Activated CD4-positive, alpha-beta T cell treated with anti-CD3 and anti-CD28 coated beads, Interleukin-2, amount 10 ng/mL, durations not matched to agents 7 days and 5 days (primary cell): ENCODE measurements at places on chromosomes 1 and 21. TPM values are rescaled to one million over a fixed set of nuclear protein-coding genes. Genes with fewer than 3 reads are reported as not detected.

DNA sequence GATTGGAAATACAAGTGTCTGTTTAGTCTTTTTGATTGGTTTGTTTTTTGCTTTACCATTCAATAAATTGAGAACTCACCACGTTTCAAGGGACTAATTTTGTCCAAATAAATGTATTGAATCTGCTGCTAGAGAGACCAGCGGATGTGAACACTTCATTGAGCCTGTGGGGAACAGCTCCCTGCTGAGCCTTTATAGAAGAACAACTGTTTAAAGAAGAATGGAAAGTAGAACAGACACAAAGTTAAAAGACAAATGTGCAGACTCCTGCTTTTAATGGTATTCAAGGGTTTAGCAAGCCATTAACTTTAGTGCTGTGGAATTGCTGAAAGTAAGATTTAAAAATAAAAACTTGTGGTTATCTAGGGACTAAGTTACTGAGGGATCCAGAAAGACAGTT lies 817.7 kb upstream of the B3GALT2 start:
- no peak for DNase-seq

DNA sequence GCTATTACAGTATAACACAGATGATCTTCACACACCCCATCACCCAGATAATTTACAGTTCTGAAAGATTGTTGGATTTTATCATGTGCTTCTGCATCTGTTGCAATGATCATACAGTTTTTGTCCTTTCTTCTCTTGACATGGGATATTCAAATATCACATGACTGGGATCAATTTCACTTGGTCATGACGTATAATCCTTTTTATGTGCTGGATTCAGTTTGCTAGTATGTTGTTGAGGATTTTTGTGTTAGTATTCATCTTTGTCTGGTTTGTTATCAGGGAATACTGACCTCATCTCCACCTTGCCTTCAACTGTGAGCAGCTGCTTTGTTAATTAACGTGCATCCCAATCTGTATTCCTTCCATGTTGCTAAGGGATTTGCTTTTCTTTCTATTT lies 44.7 kb upstream of the DISC1 start:
- no peak for DNase-seq

DNA sequence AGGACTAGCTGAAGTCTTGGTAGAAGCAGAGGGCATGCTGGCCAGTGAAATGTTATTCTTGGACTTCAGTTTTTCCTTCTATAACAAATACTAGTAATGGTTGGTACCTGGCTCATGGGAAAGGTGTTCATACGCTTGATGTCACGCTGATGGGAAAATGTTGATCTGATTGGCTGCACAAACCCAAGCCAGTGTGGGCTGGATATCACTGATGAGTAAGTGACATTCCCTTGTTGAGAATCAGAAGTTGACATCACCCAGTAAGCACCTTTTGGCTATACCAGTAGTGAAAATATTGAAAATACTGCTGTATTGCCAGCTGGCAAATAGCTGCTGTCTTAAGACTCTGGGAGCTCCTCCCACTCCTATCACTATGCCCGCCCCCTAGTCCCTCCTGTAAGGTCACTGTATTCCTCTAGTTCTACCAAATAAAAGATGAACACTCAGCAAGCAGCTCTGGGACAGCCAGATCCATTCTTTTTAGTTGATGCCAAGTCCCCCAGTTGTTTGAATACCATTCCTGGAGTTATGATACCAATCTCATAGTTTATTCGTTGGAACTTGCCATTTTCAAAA lies 168.2 kb downstream of the GRIK1 start:
- DNase-seq = no peak

- no peak for DNase-seq
These were observed 3.9 kb upstream of the SLC27A3 start for GRCh38 chr1:153771261-153771660.

DNA sequence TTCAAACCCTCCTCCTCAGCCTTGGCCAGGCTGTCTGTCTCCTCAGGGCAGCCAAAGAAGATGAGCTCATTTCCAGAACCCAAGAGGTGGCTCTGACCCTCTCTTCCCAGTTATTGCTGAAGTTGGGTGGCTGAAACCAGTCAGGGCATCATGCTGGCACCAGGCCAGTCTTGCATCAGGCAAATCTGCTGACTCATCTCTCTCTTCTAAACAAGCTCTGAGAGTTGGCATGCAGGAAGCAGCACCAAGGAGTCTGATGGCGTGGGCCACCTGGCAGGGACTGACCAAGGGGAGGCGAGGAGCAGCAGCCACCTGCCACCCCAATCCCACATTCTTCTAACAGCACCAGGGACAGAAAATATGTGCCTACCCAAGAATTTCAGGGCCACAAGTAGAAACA lies 104.8 kb upstream of the ATP1A1 start:
- DNase-seq = no peak

DNA sequence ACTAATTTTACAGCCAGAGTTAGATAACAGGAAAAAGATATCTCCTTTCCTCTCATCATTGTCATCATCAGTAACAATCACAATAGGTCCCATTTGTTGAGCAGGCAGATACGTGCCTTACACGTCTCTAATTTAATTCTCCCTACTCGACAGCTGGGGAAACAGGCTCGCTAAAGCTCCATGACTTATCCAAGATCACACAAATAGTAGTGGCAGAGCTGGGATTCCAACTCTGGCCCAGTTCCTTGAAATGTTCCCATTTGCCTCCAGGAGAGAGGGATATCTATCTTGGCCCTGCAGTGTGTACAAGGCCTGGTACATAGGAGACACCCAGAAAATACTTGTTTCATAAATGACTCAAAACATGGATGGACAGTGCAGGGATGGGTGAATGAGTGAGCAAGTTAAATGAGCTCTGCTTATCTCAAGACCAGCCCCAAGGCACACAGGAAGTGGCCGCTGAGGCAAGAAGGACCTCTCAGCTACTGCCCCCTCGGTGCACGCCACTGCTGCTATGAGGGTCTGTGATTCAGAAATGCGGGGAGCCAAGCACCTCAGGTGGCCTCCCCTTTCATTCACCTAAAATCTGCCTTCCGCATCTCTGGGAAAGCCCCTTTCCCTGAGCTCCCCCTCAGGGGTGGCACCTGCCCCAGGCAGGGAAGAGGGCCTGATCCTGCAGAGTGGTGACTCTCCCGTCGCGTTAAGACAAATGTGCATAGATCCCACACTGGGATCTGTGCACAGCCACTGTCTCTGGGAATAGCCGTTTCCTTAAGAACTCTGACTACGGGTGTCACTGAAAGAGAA lies 3.6 kb downstream of the KCNN3 start:
- no peak for DNase-seq

GRCh38 chr1:186325239-186325638 lies 49.8 kb downstream of the TPR start:
- peak; percentile 32 for DNase-seq

- no peak for DNase-seq
These were observed 101.5 kb upstream of the ARHGEF16 start for GRCh38 chr1:3352952-3353331.

GRCh38 chr1:163440090-163440489 lies 118.3 kb downstream of the NUF2 start:
- no peak for DNase-seq

DNA sequence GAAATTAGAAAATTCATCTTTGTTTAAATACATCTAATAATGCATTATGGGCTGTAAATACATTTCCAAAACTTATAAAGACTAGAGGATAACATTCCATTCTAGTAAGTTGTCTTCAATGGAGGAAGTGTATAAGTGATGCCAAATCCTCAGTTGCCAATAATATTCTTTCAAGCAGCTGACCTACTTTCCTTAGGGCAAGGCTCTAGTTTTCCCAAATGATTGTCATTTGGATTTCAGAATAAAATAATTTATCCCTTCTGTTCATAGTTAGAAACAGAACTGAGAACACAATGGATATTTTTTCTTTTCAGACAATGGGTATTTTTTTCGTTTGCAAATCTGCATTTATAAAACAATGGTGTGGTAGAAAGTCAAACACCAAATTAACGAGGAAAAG lies 354.9 kb upstream of the ADAMTS5 start:
- DNase-seq = no peak

- no peak for DNase-seq
These were observed 44.9 kb upstream of the COL6A2 start for GRCh38 chr21:46052703-46053651.

GRCh38 chr1:170354246-170354645 lies 177.7 kb upstream of the GORAB start:
- no peak for DNase-seq

DNA sequence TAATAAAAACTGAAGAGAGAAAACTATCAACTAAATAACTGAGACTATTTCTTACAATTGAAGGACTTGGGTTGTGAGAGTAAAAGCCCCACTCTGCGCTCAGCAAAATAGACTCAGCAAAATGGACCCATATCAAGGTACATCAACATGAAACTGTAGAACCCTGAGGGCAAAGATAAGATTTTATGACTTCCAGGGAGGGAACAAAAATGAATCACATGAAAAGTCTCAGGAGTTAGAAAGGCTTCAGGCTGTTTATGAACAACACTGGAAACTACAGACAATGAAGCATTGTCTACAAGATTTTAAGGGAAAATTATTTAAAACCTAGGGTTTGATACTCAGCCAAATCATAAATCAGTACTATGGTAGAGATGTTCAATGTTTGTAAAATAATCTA lies 434.3 kb downstream of the PTPRC start:
- no peak for DNase-seq

GRCh38 chr1:64956733-64957441 lies 9.5 kb downstream of the JAK1 start:
- DNase-seq = peak; percentile 38

DNA sequence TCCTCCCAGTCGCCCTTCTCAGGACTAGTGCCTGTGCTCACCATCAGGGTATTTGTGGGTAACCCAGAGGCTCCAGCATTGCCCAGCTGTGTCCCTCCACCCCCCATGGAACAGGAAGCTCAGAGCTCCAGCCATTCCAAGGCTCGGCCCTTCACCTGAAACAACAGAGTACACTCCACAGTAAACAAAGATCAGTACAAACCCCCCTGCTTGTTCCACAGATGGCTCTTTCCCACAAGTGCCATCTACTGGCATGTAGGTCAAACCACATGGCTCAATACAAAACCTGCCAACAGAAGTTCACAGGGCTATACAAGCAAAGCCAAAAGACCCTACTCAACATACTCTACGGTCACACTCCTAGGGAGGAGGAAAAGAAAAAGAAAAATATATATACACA lies 258.7 kb downstream of the AGBL4 start:
- no peak for DNase-seq

DNA sequence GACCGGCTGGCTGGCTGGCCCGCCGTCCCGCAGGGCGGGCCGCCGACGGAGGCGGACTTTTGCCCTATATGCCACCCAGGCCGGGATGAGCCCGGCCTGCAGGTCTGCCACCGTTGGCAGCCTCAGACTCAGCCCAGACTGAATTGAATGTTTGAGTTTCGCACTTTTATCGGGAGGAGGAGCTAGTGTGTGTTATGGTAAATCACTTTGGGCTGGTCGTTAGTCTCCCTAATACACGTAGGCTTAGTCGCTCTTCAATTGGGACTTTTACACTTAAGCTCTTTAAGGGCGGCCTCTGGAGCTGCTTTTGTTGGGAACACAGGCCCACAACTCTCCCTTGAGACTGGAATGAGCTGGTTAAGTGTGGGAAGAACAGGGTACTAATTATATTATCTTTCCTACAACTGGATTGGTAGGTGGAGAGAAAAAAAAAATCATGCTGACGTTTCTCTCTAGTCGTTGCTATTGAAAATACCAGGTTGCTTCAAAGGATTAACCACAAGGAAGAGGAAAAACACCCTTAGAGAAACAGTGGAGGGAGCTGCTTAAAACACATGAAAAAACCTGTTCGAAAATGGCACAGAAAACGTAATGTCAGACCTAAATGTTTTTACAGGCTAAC lies 1.4 kb upstream of the IRF2BP2 start:
- peak; percentile 83 for DNase-seq

DNA sequence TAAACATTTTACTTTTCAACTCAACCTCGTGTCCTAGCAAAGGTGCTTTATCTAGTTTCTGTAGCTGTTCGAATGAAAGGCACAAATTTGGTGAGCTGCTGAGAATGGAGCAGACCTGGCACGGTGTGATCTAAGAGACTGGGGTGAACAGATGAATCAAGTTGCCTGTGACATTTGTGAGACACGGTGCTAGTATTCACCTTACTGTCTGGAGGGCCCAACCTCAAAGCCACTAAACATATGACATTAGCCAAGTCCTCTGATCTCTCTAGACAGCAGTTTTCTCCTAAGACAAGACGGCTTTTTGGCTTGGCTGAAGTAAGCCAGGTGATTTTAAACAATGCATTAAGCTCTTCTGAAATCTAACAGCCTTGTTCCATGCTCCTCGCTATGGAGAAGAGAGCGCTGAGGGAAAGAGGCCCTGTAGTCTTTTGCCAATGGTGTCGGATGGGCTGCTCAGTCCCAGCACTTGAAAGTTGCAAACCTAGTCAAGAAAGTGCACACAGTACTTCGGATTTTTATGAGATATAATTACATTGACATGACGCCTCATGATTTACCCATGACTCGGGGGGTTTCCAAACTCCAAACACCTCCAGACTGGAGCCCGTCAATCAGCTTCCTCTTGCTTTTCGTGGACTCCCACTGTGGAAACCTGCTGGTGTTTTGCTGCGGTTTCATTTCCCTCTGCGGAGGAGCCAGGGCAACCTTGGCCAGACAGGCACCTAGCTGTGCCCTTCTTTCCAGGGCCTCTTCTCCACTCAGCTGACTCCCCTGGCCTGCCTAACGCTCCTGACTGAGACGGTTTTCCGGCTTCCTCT lies 794 bp upstream of the TOR3A start:
- peak; percentile 52 for DNase-seq

- no peak for DNase-seq
These were observed 29.8 kb downstream of the SUSD4 start for GRCh38 chr1:223334156-223334555.

GRCh38 chr1:165686121-165686970 lies 12.0 kb downstream of the ALDH9A1 start:
- DNase-seq = no peak

DNA sequence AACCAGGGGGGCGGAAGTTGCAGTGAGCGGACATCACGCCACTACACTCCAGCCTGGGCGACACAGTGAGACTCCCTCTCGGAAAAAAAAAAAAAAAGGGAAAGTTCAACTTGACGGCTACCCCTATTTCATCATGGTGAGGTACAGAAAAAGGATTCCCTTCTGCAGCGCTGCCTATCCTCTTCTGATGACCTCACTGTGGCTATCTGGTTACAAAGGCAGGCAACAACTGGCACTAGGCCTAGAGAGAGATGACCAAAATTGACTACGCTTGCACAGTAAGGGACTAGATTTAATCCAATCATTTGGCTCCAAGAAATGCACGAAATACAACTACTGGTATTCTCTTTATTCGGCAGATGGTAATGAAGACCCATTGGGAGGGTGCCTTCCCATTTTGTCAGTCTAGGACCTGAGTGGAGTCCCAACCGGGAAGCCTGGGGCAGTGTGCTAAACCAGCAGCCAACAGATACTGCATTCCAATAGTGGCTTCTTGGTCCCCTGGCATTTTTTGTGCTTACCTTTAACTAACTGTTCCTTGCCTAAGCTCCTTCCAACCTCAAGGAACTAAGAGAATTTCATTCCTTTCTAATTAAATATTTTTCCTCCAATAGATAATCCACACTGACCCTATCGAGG lies 36.6 kb downstream of the ITPKB start:
- DNase-seq = no peak

GRCh38 chr1:235925016-235925415 lies 58.3 kb upstream of the LYST start:
- no peak for DNase-seq

Gene SMYD3
- 17.1 TPM for total RNA-seq

Gene BSND
- 0.05 TPM for total RNA-seq

Gene CYP4A11
- not detected for total RNA-seq

Gene KANK4
- total RNA-seq = not detected
